ENCODE measurements at places on chromosomes 5 and 9. TPM values are rescaled to one million over a fixed set of nuclear protein-coding genes. Genes with fewer than 3 reads are reported as not detected.

GRCh38 chr5:54162184-54162583, 148.2 kb downstream of the ARL15 start:
- no peak overlapping the region for H3K27ac ChIP-seq
- no peaks in the 10 kb centered on the region for H3K4me1 ChIP-seq
- no peak for DNase-seq
- no peak overlapping the region for H3K4me3 ChIP-seq
- no peaks in the 10 kb centered on the region for H3K27me3 ChIP-seq

- no peaks in the 10 kb centered on the region for H3K27me3 ChIP-seq
- no peaks in the 10 kb centered on the region for H3K36me3 ChIP-seq
- no peaks in the 10 kb centered on the region for H3K4me1 ChIP-seq
- no peak overlapping the region for H3K27ac ChIP-seq
These were observed 40.8 kb upstream of the CLK4 start for GRCh38 chr5:178667688-178668087.

- no peak overlapping the region for H3K4me3 ChIP-seq
- no peak for DNase-seq
- H3K36me3 ChIP-seq = peaks cover 25% of the 10 kb centered on the region
- no peaks in the 10 kb centered on the region for H3K27me3 ChIP-seq
These were observed 9.1 kb downstream of the GNE start for GRCh38 chr9:36249189-36249588.

The PLAC8L1 gene
- not detected for total RNA-seq

The LHX3 gene
- not detected for total RNA-seq

GRCh38 chr5:108212775-108213346, 169.0 kb downstream of the FBXL17 start:
- DNase-seq = no peak
- no peaks in the 10 kb centered on the region for H3K4me1 ChIP-seq
- no peaks in the 10 kb centered on the region for H3K27me3 ChIP-seq
- H3K4me3 ChIP-seq = no peak overlapping the region
- H3K36me3 ChIP-seq = peaks cover 5% of the 10 kb centered on the region

DNA sequence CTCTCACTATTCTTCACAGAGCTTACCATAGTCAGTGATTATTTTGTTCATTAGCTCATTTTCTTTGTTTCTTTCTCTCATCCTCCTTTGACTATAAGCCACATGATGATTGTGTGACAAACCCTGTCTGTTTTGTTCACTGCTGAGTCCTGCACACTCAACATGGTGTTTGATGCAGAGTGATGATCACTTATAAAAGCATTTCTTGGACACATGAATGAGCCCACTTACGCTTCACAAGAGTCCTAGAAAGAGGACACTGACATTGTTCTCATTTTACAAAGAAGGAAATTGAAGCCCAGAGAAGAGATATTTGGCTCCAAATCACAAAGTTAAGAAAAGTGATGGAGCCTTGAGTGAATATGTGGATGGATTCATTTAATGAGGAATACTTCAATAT, 13.4 kb downstream of the ABLIM3 start:
- H3K27me3 ChIP-seq = no peaks in the 10 kb centered on the region
- H3K36me3 ChIP-seq = no peaks in the 10 kb centered on the region
- no peak for DNase-seq
- peak overlapping the region; percentile 91 for H3K27ac ChIP-seq
- H3K4me3 ChIP-seq = no peak overlapping the region
- peaks cover 67% of the 10 kb centered on the region for H3K4me1 ChIP-seq

The DMRTA1 gene
- total RNA-seq = 0.73 TPM

- DNase-seq = no peak
- H3K4me1 ChIP-seq = peaks cover 4% of the 10 kb centered on the region
- H3K27ac ChIP-seq = no peak overlapping the region
- no peak overlapping the region for H3K4me3 ChIP-seq
- H3K36me3 ChIP-seq = no peaks in the 10 kb centered on the region
These were observed 196.0 kb downstream of the SPATA31D1 start for GRCh38 chr9:82184524-82184923.

The KCNIP1 gene
- not detected for total RNA-seq

GRCh38 chr9:74824654-74825053, 63.1 kb downstream of the TRPM6 start:
- no peak overlapping the region for H3K27ac ChIP-seq
- no peak overlapping the region for H3K4me3 ChIP-seq
- DNase-seq = no peak
- no peaks in the 10 kb centered on the region for H3K36me3 ChIP-seq

The GABRA6 gene
- total RNA-seq = not detected

The EIF4E1B gene
- not detected for total RNA-seq

DNA sequence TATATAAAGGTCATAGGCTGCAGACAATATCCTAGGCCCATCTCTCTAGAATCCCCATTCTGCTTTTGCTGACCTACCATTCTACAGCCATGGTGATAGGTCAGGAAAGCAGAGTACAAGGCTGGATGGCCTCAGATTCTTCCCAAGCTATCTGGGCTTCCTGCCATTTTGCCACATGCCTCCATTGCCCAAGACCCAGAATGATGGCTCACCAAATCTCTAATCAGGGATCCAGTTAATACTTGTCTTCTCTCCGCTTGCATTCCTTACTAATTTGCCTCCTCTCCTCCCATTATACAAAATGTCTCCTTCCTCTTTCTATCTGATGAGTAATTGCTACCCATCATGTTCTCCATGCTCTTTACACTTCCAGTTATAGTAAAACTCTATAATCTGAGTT, 22.7 kb upstream of the NDUFS4 start:
- no peaks in the 10 kb centered on the region for H3K27me3 ChIP-seq
- H3K27ac ChIP-seq = no peak overlapping the region
- H3K36me3 ChIP-seq = no peaks in the 10 kb centered on the region
- DNase-seq = no peak

DNA sequence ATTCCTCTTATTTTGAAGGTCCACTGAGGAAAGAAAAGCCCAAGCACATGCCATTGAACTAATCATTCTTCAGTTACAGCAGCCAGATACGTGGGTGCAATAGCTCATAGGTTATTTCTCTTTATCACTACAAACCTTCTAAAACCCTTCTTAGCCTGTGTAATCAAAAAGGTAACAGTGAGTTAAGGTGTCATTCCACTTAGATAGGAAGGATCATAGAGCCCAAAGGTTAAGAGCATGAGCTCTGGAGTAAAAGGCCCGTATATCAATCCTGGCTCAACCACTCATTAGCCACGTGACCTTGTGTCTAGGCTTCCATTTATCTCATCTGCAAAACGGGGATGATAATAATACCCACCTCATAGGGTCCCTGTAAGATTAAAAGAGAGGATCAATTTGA, 2.7 kb downstream of the GPX8 start:
- H3K27me3 ChIP-seq = no peaks in the 10 kb centered on the region
- DNase-seq = no peak
- no peak overlapping the region for H3K27ac ChIP-seq
- no peaks in the 10 kb centered on the region for H3K4me1 ChIP-seq
- H3K4me3 ChIP-seq = no peak overlapping the region
- H3K36me3 ChIP-seq = no peaks in the 10 kb centered on the region

GRCh38 chr9:76690973-76691370, 73.3 kb upstream of the PCA3 start:
- H3K4me1 ChIP-seq = no peaks in the 10 kb centered on the region
- no peak overlapping the region for H3K27ac ChIP-seq
- no peak overlapping the region for H3K4me3 ChIP-seq

The BTNL3 gene
- not detected for total RNA-seq

- DNase-seq = no peak
- H3K27me3 ChIP-seq = no peaks in the 10 kb centered on the region
- H3K4me3 ChIP-seq = no peak overlapping the region
- H3K27ac ChIP-seq = no peak overlapping the region
- H3K4me1 ChIP-seq = no peaks in the 10 kb centered on the region
- no peaks in the 10 kb centered on the region for H3K36me3 ChIP-seq
These were observed 593.5 kb downstream of the CETN3 start for GRCh38 chr5:89816038-89816437.

DNA sequence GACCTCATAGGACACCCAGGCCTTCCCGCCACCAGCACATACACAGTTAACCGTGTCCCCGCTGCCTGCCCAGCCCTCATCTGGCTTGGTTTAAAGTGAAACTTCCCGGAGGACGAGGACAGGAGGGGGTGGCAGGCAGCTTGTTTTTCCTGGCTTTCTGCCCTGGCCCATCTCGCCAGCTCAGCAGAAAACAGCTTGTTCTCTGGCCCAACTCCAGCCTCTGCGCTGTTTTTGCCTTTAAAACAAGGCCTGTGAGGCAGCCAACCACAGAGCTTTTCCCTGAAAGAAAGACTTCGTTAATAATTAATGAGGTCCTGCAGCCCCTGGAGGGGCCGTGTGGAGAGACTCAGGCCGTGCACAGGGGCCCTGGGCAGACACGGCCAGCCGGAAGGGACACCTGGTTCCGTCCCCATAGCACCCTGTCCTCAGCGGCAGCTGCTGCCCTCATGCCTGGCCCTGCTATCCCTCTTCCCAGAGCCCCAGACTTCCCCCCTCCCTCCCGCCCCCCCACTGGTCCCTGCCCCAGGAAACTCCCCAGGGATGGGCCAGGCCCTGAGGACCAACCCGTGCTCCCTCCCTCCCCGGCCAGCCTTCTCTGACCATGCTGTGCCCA, 108.7 kb downstream of the RXRA start:
- H3K4me1 ChIP-seq = peaks cover 87% of the 10 kb centered on the region
- H3K27ac ChIP-seq = peak overlapping the region; percentile 93
- no peaks in the 10 kb centered on the region for H3K27me3 ChIP-seq
- no peaks in the 10 kb centered on the region for H3K36me3 ChIP-seq

GRCh38 chr5:9099689-9100088, 446.2 kb downstream of the SEMA5A start:
- no peak overlapping the region for H3K4me3 ChIP-seq
- H3K27ac ChIP-seq = no peak overlapping the region
- DNase-seq = no peak
- H3K36me3 ChIP-seq = no peaks in the 10 kb centered on the region
- H3K27me3 ChIP-seq = no peaks in the 10 kb centered on the region

DNA sequence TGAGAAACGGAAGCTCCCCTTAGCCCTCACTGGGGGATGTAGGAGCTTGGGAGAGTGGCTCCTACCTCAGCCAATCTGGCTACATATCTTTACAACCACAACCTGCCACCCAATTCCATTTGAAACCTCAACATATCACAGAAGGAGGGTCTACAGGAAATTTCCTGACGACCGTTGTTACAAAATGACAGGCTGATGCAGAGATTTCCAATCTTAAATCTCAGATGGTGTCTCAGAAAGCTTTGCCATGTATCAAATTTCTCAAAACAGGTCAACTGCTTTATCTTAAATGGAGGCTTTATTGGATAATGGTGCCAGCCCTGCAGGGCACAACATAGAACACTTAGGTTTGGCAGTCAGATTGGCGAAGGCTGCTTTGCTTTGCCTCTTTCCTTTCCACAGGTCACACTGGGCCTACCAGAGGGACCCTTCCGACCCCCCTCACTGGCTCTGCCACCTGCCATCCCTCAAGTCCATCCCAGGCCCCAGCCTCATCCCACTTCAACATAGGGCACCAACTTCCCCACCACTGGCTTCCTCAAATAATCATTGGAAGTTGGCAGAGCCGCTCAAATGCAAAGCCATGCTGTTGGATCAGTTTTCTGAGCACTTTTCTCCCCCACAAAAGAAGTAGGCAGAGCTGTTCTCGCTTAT, 11.1 kb upstream of the SPATA31E1 start:
- no peaks in the 10 kb centered on the region for H3K27me3 ChIP-seq
- H3K4me1 ChIP-seq = no peaks in the 10 kb centered on the region
- H3K4me3 ChIP-seq = no peak overlapping the region
- H3K36me3 ChIP-seq = no peaks in the 10 kb centered on the region
- H3K27ac ChIP-seq = no peak overlapping the region
- DNase-seq = no peak

DNA sequence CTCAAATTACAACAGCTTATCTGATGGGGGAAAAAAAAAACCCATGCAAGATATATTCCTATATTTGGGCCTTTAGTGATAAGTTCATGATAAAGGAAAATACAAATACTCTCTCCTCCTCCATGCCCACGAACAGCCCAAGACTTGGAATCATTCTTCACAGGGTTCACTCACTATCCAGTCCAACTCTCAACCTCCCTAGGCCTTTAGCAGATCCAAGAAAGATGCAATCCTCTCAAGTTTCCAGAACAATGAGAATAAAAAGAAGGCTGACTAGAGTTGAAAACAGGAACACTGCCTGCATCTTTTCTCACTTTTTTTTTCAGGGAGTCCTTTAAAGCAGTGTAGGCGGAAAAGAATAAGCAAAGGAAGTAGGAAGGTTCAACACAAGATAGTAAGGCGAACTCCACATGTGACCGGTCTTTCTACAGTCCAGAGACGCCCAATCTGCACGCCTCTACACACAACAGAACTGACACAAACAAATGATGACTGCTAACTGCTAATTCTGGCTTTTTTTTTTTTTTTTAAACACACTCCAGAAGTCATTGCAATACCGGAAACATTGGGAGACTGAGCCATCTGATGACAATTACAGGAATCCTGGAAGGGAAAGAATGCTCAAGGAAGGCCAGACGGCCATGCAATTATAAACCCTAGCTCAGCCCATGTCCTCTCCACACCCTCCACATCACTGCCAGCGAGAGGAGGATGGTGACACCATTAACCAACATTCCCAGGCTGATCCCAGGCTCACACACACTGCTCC, 75.4 kb downstream of the BNC2 start:
- H3K27ac ChIP-seq = peak overlapping the region; percentile 21
- H3K36me3 ChIP-seq = no peaks in the 10 kb centered on the region
- peaks cover 10% of the 10 kb centered on the region for H3K4me1 ChIP-seq
- H3K27me3 ChIP-seq = no peaks in the 10 kb centered on the region

DNA sequence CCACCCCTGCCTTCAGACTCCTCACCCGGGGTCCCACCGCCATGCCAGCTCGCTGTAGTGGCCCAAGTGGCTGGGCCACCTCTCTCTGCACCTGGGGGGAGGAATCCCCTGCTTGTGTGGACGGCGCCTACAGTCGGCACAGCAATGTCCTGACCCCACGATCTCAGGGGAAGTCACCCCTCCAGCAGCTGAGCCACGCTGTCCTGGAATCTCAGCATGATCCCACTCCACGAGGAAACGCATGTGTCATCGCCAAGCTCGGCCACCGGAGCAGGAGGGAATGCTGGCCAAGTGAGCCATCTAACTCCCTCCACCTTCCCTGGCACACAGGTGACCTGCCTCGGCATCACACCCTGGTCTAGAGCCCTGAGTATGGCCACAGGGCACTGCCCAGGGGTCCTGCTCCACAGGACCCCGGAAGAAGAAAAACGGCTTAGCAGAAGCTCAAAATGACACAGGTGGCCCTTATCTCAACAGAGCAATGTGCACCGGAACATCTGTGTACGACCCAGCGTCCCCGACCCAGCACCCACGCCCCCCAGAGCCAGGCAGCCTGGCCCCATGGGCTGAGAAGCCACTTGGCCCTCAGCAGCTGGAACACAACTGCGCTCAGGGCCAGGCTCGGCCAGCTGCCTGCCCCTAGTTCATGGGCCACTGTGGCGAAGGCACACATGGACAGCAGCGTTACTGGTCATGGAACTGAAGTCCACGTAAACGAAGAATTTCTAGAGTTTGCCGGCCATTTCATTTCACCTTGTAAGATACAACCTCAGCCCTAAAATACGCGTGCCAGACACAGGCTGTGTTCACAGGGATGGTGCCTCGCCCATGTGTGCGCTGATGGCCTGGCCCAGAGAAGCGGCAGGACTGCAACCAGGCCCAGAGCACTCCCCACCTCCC, 23.4 kb upstream of the CAMSAP1 start:
- peak overlapping the region; percentile 95 for H3K27ac ChIP-seq
- no peak for DNase-seq
- H3K27me3 ChIP-seq = no peaks in the 10 kb centered on the region
- peaks cover 41% of the 10 kb centered on the region for H3K36me3 ChIP-seq
- peaks cover 55% of the 10 kb centered on the region for H3K4me1 ChIP-seq

GRCh38 chr5:72009280-72009679, 98.0 kb upstream of the MAP1B start:
- H3K36me3 ChIP-seq = no peaks in the 10 kb centered on the region
- no peaks in the 10 kb centered on the region for H3K4me1 ChIP-seq
- no peak overlapping the region for H3K4me3 ChIP-seq
- DNase-seq = no peak
